DMS153 (cell line): ENCODE measurements at places on chromosomes 3 and 15.

GRCh38 chr3:138461246-138461645 lies 26.8 kb downstream of the ESYT3 start:
- DNase-seq = no peak

GRCh38 chr3:2274526-2274925 lies 175.9 kb downstream of the CNTN4 start:
- DNase-seq = no peak

- no peak for DNase-seq
Measured at GRCh38 chr15:82314769-82315518, 34.3 kb downstream of the GOLGA6L10 start.

DNA sequence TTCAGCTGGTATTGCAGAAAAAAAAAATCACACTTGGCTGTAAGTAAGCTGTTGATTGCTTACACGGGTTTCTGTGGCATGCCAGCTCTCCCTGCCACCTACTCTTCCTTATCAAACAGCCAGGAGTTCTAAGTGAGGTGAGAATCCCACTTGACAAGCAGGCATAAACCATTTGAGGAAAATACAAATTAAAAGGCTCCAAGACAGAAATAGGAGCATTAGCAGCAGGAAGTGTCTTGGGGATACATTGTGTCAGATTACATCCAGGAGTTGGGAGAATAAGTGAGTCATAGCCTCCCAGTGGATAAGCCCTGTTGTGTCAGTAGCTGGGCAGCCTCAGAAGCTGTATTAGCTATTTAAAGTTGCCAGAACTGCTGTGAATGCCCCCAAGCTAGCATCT lies 256.0 kb downstream of the CNTN4 start:
- peak; percentile 19 for DNase-seq

- DNase-seq = no peak
Measured at GRCh38 chr3:69540706-69541581, 155.1 kb upstream of the FRMD4B start.

DNA sequence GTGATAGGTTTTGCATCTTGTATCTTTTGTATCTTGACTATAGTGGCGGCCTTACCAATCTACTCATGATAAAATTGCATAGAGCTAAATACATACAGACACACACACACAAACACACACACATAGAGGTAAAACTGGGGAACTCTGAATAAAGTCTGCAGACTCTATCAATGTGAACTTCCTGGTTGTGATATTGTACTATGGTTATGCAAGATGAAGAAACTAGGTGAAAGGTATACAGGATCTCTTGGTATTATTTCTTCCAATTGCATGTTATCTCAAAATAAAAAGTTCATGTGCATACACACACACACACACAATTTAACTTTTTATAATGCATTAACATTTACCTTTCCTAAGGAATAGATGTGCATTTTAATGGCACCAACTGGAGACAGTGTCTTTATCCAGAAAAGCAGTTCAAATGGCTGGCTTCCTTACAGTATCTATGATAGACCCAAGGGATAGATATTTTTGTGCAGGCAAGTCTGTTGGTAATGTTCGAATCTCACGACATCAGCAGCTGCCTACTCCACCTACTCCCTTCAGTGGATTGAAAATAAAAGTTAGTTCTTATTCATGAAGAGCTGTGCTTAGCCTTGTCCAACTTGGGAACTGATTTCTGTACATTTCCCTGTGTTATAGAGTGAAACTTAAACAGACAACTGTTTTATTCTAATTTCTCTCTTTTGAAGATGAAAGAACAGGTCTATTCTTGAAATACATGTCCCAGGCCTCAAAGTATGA lies 46.9 kb upstream of the SPRED1 start:
- no peak for DNase-seq

- no peak for DNase-seq
Measured at GRCh38 chr3:50194903-50195500, 3.6 kb downstream of the GNAT1 start.

DNA sequence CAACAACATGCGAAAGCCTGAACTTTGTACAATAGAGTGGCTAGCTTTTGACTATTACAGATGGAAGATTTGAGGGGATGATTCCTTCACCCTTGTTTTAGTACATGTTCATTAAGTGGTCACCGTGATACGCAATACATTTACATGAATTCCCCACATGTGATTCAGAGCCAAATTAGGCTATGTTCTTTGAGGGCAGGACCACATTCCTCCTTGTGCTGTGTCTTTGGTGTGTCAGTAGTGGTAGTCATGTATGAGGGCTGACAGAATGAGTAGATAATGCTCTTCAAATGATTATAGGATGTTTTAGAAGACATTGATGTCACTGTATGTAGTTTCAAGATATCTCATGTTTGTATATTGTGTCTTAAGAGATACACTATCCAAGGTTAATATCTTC lies 12.1 kb downstream of the PTPRG start:
- DNase-seq = no peak

- no peak for DNase-seq
Measured at GRCh38 chr3:52025453-52025852, 29.8 kb upstream of the RPL29 start.

DNA sequence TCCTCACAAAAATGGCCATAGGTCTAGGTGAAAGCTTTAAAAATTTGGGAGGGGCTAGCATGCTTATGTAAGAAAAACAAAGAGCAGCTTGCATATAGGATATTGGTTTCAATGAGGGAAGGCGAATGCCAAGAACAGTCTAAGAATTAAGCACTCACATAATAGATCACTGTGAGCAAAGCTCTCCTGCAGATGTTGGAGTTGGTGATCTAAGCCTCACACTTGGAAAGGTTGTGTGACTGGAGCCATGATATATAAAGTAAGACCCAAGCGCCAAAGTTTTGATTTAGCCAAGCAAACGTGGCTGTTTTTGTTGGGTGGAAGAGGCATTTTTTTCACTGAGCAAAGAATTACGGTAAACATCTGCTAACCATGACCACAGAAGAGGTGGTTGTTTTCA lies 237.5 kb downstream of the FOXP1 start:
- DNase-seq = no peak

DNA sequence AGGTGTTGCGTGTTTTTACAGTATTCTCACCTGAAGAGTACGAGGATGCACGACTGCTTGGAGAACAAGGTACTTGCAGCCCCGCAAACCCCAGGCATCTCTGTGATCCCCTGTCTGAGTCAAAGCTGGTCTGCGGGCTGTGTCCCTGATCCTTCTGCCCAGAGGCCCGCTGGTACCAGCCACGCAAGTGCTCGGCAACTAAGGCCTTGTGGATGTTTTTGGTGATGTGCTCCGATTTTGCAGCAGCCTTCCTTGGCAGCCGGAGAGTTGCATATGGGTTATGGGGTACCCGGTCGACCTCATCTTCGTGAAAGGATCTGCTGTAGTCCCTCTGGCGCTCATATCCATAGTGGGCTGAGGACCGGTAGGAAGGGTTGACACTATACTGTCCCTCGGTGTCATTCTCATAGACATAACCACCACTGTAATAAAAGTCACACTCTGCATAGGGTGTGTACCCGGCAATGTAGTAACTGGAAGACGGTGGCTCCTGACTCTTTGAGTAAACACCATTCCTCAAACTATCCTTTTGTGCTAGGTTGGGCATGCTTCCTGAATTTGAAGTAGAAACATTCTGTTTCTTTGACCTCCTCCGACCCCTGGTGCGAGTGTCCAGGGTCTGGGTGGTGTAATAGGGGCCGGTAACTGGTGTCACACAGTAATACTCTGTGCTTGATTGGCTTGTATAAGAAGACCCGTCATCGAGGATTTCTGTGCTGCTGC lies 58.6 kb upstream of the LMOD3 start:
- no peak for DNase-seq

DNA sequence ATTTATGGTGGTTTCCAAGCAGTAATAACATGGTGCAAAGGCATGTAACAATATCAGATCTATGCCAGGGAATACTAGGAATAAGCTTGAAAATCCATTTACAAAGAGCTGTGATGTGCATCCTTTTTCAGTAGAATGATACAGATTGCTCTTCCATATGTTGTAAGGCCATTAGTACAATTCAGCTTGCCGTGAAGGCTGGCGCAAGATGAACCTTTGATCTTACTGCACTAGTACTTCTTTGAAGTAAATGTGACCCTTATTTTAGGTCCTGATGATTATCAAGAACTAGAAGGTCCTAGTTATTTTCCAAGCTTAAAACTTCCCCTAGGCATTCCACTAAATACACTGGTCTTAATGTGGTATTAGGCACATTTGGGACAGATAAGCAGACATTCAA lies 210.1 kb upstream of the CD96 start:
- DNase-seq = no peak

DNA sequence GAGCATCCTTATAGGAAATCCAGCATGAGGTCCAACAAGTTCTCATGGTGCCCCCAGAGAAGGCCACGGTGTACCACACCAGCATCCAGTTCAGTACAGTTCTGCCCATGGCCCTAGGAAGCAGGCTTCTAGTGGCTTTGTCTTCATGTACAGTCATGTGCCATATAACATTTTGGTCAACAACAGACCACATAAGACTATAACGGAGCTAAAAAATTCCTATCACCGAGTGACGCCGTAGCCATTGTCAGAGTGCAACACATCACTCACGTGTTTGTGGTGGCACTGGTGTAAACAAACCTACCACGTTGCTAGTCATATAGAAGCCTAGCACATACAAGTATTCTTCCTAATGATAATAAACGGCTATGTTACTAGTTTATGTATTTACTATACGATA lies 209.0 kb downstream of the ARRDC4 start:
- DNase-seq = no peak

DNA sequence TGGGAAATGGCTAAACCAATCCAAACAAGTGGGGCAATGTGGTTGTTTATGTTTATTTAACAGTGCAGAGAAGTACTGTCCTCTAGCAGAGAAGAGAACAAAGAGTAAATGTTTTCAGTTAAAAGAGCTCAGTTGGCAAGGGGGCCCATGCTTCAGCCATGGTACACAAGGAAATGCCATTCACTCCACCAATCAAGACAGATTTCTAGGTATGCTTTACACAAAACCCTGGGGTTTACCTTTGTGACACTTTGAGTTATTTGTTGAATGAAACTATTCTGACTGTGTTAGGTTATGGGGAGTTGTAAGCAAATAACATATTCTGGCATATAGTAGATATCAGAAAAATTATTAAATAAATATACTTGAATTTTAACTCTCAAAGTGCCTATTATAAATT lies 228.5 kb upstream of the MME start:
- no peak for DNase-seq

DNA sequence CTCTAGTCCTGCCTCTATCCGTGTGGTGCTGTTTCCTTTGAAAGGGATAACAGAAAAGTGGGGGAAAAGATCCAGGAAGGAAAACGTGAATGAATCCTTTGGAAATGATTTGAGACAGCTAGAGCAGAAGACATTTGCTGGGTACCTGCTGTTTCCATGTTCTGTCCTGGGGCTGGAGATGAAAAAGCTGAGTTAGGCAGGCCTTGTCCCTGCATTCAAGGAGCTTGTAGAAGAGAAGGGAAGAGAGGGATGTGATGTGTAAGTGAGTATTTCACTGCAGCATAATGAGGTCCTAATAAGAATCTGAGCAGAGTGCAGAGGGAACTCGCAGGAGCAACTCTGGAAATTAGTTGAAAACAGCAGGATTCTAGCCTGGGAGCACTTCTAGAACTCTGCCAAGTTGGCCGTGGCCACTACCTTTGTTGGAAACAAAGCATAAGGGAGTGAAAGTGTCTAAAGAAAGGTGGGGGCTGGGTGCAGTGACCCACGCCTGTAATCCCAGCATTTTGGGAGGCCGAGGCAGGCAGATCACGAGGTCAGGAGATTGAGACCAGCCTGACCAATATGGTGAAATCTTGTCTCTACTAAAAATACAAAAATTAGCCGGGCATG lies 13.8 kb upstream of the SEMA4B start:
- no peak for DNase-seq

DNA sequence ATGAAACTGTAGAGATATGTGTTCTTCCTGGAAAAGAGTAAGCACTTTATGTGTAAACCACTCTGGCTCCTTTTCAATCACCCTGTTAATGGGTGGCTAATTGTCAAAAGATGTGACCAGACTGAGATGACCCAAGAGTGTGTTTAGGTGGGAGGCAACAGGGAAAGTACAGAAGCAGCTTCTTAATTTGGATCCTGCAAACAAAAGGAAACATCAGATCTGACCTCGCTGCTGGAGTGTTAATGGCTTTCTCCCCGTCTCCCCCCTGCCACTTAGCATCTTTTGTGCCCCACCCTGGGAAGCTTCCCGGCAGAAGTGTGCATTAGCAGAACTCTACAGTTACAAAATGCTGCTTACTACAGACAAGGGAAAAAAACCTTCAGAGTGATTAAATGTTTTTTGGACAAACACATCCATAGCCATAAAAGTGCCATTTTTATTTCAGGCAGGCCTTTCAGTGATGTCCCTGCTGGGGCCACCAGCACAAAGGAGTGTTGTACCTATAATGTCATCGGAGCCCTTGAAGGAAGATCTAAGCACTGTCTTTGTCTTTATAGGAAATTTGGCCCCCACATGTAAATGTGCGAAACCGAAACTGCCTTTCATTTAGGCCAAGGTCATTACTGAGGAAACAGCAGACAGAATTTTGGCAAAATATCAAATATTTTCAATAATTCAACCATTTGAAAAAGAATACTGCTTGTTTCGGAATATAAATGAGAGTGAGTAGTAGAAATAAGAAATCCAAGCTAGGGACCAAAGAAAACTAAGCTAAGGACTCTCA lies 311.0 kb downstream of the WDR72 start:
- no peak for DNase-seq

GRCh38 chr3:147799601-147800000 lies 390.4 kb downstream of the ZIC1 start:
- DNase-seq = no peak

GRCh38 chr3:115698851-115699591 lies 75.7 kb downstream of the GAP43 start:
- peak; percentile 19 for DNase-seq

GRCh38 chr15:99673111-99673510 lies 60.1 kb downstream of the LYSMD4 start:
- DNase-seq = no peak

DNA sequence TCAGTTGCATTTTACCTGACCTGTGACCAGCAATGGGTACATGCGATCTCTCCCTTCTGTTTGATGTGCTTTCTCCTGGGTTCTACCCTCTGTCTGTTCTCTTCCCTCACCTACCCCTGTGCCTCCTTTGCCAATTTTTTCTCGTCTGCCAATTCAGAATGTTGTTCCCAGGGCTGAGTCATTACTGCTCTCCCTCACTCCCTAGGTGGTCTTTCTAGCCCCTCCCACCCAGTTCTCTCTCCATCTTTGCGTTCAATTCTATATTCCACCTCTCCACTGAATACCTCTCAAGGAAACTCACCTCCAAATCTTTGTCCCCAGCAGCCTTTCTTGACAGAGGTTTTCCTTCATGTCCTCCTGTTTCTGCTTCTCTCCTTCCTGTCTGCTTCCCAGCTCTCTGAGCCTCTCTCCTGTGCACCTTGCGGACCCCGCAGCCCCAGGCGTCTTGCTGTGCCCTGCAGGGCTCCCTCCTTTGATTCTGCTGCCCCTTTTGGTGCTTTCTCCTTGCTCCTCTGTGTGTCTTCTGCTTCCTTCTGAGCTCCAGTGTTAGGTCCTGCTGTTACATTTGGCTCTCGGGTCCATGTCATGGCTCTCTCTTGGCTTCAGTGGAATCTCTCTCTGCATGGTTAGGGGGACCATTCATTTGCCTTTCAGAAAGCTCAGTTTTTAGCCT lies 398.2 kb upstream of the TPM1 start:
- DNase-seq = no peak

- no peak for DNase-seq
Measured at GRCh38 chr3:33131331-33132018, 17.7 kb downstream of the CRTAP start.

GRCh38 chr3:114587986-114588385 lies 294.2 kb downstream of the TIGIT start:
- no peak for DNase-seq
